ENCODE measurements at places on chromosomes 6 and 20.

DNA sequence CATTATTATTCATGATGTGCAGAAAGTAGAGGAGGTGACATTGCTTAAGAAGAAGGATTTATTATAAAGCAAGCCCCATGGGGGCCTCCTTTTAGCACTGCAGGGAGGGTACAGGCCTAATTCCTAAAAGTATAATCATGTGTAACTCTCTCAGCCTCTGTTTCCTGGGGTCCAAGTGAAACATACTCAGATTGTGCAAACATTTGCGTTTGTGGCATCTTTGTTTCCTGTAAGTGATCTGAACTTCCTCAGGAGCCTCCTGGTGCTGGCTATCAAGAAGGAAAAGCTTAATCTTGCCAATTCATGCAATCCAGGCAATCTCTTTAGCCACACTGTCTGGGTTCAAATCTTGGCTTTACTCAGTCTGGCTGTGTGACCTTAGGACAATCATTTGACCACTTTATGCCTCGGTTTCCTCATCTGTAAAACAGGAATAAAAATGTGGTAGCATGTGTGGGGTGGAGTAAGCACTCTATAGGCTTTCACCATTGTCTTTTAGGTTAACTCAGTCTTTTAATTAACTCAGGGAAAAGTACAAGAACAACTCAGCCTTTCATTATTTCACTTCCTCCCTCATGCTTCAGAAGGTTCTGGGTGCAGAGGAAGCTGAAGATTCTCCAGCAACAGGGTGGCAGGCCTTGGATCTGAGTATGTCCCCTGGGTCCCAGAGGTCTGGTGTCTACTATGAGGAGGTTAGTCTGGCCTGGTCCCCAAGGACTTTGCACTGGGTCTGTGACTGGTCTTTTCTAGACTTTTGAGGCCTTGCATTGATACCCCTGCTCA lies 831 bp upstream of the SIRPB2 start:
- no peak for DNase-seq

DNA sequence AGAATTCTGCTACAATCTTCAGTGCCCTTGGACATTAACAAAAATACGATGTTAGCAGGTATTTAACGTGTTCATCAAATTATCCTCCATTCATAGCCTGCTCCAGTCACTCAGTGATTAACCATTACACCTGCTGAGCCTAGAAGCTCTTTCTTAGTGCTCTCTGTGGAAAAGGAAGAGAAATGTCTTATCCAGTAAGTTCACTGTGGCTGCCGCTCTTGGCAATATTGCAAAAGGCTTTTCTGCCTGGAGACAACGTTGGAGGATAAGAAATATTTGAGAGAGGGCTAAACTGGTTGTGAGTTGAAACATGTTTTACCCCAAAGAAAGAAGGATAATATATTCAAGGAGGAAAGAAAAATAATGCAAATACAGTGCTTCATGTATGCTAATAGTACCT lies 217.4 kb upstream of the HSF2 start:
- no peak for DNase-seq

DNA sequence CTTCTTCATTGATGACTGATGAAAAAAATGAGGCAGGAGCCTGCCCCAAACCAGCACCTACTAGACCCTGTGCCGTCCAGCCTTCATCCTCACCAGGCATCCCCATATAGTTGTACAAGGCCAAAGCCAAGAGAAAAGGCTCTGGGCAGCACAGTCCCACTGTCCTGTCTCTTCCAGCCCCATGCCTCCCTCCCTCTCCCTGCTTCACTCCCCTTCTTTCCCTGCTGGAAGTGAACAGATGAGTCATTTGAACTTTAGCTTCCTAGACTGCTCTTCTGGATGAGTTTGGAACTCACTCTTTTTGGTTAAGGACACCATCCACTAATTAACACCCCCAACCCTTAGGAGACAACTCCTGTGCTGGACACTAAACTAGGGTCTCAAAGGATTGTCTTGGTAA lies 235.2 kb downstream of the LRFN2 start:
- no peak for DNase-seq

- no peak for DNase-seq
Measured at GRCh38 chr20:24381886-24382285, 87.5 kb upstream of the SYNDIG1 start.

DNA sequence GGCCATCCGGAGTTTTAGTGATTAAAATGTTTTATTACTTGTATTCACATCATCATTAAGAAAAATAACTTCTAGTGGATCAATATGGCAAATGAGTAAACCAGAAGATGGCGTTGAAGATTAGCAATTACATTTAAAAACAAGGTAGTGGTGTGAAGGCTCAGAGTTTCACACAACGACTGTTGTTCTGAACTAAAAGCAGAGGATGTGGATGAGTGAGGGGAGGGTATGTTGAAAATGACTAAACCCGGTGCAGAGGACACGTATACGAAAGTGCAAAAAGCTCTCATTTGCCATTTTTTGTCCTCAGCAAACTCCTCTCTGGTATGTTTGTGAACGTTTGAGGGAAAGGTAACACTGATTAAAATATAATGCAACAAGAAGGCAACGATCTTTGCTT lies 1.9 kb upstream of the IRF4 start:
- DNase-seq = no peak

- no peak for DNase-seq
Measured at GRCh38 chr20:18719426-18719825, 94.2 kb upstream of the SCP2D1 start.

DNA sequence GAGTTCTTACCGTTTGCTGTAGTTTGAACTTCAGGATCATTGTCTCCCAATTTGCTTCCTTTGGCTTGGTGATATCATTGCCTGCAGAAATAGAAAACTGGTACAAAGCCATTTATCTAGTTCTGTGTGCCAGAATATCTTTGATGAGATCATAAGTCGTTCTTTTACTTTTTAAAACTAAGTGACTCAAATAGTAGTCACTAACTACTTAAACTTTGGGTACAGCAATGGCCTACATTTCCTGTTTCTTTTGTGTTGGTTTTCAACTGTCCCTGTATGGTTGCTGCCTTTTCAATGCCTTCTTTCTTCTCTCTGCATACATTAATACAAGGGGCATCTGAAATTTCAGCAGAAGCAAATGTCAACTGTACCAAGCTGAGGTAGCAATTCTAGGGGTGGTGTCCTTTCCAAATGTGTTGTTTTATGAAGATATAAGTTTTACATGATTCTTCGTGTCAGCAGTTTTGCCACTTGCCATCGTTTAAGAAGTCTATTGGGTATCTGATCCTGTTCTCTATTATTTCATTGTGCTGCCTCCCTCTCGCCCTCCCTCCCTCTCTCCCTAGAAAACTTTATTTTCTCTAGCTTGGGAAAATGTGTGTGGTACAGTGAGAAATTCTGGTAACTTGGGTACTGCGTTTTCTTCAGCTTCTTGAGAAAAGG lies 238.5 kb downstream of the FARS2 start:
- no peak for DNase-seq

GRCh38 chr6:109021870-109022269 lies 72.8 kb downstream of the SESN1 start:
- no peak for DNase-seq

- no peak for DNase-seq
Measured at GRCh38 chr6:43215066-43215465, 14.2 kb downstream of the DNPH1 start.

DNA sequence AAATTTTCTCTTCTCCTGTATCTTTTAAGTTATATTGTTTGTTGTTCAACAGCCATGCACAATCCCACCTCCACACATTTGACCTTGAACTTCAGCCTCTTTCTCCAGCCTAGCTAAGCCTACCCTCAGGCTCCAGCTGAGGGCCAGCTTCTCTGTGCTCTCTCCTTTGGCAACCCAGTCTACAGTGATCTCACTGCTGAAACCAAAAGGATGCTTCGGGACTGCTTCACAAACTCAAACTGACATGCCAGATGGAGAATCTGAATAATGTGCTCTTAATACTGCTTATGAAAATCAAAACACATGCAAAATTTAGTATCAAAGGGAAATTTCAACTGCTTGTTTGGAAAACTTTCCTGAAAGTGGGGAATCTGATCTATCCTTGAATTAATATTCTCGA lies 16.1 kb upstream of the RIN2 start:
- DNase-seq = no peak

- no peak for DNase-seq
Measured at GRCh38 chr6:156658186-156658965, 118.8 kb upstream of the ARID1B start.

Data from activated CD8-positive, alpha-beta memory T cell treated with anti-CD3 and anti-CD28 coated beads for 48 hours (primary cell).